EL (cell line): ENCODE measurements at places on chromosomes 11 and 22.

DNA sequence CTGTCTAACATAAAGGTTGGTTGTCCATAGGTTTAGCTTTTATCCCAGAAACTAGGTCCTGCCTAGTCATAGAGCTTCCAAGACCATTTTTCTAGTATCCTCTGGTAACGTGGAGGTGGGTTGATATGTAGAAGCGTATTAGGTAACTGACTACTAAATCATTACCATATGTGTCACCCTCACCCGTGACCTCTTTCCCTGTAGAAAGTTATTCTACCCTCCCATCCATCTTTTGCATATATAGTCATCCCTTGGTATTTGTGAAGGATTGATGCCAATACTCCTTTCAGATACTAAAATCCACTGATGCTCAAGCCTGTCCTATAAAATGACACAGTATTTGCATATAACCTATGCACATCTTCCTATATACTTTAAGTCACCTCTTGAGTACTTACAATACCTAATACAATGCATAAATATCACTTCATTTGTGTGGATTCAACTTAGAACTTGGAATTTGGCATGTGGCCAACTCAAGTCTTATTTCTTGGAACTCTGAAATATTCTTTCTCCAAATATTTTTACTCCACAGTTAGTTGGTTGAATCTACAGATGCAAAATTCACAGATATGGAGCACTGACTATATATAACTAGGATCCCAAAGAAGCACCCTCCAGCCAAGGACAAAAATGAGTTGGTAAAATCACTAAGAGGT lies 497.0 kb upstream of the TENM4 start:
- peak; percentile 6 for DNase-seq

- peak; percentile 49 for DNase-seq
Observed at GRCh38 chr22:36022162-36022561, 6.5 kb downstream of the RBFOX2 start.

GRCh38 chr11:86775361-86775760 lies 25.0 kb upstream of the PRSS23 start:
- no peak for DNase-seq

DNA sequence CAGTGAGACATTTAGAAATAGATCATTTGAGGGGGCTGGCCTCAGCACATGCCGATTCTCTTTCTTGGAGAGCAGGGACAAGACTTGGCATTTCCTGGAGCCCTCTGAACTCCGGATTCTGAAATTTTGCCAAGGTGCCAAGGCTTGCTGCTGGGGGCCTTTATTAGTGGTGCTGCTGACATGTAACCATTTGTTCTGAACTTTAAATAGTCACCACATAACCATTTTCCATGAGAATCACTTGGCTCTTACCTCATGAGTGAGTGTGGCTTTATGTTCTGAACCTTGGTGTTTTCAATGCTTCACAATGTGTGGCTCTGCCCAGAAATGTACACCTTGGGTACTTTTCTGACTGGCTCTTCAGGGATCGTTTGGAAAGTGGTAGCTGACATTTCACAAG lies 33.3 kb downstream of the SYT13 start:
- no peak for DNase-seq
